ENCODE measurements at places on chromosomes 11 and 22.
A peak's percentile ranks its signal among the peaks of the same experiment; 100 is the strongest.

DNA sequence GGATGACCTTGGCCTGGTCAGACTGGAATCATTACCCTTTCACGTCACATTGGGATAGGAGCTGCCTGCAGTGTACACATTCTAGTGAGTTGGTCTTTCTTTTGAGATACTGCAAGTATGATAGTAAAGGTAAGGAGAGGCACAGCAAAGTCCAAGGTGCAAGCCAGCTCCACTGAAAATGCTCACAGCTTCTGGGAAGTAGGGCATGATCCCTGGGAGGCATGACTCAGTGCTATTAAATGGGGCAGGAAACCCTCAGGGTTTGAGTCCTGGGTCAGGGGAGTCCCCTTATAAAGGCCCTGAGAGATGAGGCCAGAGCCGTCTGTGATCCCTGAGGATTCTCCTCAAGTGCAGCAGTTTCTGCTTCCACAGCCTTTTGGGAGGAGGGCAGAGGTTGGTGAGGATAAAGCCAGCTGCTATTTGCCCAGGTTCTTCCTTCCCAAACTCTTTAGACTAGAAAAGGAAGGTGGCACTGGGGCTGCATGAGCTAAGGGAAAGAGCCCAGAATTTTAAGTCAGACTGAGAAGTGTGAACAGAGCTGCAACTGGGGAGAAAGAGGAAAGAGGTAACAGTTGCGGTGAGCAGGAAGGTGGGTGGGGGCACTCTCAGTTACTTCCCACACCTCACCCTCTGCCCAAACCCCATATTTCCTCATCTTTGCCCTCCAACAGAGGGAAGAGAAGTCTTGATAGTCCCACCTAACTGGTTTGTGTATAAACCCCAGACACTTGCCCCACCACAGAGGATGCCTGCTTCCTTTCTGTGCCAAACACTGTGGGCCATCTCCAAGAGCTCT, 14.4 kb upstream of the OR52K1 start:
- DNase-seq, result no peak

GRCh38 chr22:28793976-28794584, 6.3 kb downstream of the XBP1 start:
- DNase-seq, result no peak

- no peak for DNase-seq
These were observed 636.0 kb upstream of the ANO5 start for GRCh38 chr11:21556926-21557325.

- no peak for DNase-seq
These were observed 3.5 kb downstream of the PLXNB2 start for GRCh38 chr22:50303848-50304527.

GRCh38 chr11:12121011-12121410, 10.6 kb downstream of the MICAL2 start:
- DNase-seq, result no peak

DNA sequence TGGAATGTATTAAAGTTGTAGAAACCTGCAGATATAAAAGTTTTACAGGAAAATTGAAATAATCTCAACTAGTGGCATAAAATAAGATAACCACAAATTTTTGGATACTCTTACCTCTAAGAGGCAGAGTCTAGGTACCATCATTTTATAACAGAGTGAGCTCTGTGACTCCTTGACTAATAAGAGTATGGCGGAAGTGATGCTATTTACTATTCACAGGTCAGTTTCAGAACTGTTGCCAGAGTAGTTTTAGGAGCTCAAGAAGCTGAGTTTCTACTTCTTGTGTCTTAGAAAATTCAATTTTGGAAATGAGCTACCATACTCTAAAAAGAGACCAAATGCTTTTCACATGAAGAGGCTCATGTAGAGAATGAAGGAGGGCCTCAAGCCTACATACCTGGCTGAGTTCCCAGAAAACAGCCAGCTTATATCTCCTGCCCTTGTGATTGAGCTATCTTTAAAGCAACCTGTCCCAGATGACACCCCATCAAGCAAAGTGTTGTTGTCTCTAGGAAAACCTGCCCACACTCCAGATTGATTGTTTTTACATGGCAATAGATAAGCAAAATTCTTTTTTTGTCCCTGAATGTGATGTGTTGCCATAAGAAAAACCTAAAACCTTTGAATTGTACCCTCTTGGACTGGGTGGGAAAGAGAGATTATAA, 712.8 kb upstream of the CNTN5 start:
- no peak for DNase-seq

DNA sequence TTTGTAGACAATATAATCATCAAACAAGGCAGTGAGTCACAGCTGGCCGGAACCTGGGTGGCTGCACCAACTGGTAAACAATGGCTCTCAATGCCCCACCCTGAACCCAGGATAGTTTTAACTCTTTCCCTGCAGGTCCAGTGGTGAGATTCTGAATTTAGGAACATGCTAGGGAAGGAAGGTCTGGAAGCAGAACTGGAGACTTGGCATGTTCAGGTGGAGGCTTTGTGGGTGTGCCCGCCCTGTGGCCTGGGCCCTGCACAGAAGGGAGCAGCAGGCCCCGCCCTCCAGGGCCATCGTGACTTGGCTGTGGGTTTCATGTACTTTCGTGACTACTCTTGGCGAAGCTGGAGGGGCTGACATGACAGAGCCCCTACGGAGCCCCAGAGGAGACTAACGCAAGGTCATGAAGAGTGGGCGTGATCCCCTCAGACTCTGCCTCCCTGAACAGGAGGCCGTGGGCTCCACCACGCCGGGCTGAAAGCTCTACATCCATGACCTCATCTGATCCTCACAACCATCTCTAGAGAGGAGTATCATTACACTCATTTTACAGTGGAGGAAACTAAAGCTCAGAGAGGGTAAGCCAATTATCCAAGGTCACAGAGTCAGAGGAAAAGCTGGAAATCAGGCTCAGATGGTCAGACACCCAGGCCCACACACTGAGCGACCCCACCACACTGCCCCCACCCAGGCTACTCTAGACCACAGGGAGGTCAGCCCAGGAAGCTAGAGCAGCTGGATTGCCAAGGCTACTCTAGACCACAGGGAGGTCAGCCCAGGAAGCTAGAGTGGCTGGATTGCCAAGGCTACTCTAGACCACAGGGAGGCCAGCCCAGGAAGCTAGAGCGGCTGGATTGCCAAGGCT, 27.3 kb downstream of the MAFF start:
- DNase-seq, result no peak

DNA sequence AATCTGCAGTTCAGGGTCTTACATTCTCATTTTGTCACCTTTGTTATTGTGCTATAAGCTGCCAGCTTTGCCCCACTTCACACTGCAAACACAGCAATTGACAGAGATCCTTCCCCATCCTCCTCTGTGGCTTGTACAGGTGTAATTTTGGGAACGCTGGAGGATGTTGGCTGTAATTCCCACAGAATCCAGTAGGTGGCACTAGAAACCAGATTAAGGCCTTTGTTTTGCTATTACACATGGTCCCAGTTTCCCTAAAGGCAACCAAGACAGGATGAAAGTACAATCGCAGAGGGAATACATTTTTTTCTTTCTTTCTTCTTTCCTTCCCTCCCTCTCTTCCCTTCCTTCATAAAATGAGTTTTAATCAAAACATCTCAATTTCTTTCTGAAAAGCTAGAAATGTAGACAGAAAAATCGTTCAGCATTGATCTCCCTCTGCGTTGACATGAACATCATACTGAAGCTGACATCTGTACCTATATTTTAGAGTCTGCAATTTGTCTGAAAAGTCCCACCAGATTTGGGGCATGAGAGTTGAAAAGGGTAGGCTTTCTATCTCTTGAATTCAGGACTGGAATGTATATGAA, 21.3 kb upstream of the NELL1 start:
- peak; percentile 70 for DNase-seq

DNA sequence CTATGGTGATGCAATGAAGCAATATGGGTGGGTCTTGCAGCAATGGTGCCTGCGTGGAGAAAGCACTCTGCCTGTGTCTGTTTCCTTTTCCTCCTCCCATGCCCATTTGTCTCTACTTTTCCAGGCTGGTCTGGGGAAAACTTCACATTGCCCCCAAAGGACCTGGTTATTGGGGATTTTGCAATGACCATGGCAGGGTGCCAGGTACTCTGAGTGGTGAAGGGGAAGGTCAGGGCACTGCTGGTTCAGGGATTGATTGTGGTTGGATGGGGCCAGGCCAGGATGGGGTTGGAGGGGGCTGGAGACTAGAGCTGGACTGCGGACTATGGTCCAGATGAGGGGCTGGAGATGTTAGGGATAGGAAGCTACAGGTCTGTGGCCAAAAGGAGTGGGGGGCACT, 92.1 kb downstream of the INSC start:
- DNase-seq, result no peak

GRCh38 chr11:819943-820649, 1.4 kb downstream of the PNPLA2 start:
- DNase-seq, result peak; percentile 66

DNA sequence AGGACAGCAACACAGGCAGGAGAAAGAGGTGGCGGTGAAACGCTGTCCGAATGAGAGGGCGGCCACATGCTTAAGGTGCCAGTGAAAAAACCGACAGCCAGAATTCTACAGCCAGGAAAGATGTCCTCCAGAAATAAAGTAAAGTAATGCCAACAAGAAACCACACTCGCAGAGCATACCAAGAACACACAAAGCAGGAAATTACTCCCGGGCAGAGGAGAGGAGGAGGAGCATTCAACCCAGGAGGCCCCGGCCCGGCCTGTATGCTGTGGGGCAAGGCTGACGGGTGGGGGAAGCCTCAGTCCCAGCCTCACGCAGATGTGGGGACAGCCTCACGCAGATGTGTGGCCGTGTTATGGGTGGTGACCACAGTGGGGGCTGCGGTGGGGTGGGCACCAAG, 28.0 kb downstream of the CHID1 start:
- no peak for DNase-seq

DNA sequence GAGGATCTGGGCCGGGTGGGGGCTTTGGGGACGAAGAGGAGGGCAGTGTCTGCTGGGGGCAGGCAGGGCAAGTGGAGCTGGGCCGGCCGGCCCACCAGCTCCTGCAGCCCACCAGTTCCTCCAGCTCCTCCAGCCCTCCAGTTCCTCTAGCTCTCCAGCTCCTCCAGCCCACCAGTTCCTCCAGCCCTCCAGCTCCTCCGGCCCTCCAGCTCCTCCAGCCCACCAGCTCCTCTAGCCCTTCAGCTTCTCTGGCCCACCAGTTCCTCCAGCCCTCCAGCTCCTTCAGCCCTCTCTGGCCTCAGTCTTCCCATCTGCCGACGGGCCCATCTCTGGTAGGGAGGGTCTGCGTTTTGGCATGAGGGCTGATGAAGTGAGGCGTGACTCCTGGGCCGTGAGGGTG, 9.2 kb upstream of the CCDC188 start:
- no peak for DNase-seq

DNA sequence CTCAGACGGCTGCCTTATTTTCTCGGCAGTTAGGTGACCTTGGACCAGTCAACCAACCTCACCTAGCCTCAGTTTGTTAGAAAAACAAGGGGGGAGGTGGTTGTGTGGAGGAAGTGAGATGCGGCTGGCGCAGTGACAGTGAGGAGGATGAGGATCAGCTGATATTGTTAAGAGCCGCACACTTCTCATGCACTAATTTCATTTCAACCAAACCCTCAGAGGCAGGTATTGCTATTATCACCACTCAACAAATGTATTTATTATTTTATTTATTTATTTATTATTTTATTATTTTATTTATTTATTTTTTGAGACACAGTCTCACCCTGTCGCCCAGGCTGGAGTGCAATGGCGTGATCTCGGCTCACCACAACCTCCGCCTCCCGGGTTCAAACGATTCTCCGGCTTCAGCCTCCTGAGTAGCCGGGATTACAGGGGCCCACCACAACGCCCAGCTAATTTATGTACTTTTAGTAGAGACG, 2.1 kb downstream of the LGALS1 start:
- no peak for DNase-seq

DNA sequence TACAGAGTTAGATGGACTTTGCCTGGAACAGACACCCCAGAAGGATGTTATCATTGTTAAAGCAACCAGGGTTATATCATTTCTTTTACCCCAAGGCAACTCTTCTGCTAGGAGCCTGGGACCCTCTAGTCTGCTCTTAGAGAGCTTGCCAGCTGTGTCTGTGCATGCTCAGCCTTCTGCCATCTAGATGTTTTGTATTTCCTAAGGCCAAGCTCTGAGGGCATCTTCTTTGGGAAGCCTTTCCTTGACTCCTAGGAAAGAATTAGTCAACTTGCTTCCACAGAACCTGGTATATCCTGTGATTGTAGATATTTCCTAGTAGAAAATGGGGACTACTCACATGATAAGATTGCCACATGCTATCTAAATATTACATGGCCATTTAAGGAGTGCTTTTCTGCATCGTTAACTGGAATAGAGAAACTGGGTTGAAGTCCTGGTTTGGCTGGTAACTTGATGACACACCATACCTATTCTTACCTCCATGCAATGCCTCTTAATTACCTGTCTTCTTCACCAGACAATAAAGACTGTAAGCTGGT, 87.6 kb downstream of the STIM1 start:
- no peak for DNase-seq

DNA sequence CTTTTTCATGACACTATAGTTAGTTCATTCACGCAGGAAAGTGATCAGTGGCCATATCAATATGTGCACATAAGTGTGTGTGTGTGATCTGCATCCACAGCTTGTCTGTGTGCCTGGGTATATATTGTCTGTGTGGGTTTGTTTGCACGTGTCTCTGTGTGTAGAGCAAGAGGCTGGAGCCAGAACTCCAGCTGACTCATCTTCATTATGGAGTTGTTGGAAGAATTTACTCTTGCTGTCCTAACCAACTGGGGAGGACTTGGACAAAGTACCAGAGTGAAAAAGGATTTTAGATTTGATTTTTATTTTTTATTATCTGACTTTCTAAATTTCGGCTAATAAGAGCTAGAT, 63.9 kb downstream of the TP53I11 start:
- DNase-seq, result no peak

- DNase-seq, result no peak
These were observed 72.2 kb downstream of the LARGE2 start for GRCh38 chr11:45994371-45995341.

- peak; percentile 2 for DNase-seq
These were observed 56.3 kb downstream of the CD82 start for GRCh38 chr11:44621784-44622183.

GRCh38 chr11:127247261-127247851, 246.8 kb upstream of the KIRREL3 start:
- no peak for DNase-seq

GRCh38 chr11:131449036-131450019, 78.9 kb downstream of the NTM start:
- DNase-seq, result no peak

DNA sequence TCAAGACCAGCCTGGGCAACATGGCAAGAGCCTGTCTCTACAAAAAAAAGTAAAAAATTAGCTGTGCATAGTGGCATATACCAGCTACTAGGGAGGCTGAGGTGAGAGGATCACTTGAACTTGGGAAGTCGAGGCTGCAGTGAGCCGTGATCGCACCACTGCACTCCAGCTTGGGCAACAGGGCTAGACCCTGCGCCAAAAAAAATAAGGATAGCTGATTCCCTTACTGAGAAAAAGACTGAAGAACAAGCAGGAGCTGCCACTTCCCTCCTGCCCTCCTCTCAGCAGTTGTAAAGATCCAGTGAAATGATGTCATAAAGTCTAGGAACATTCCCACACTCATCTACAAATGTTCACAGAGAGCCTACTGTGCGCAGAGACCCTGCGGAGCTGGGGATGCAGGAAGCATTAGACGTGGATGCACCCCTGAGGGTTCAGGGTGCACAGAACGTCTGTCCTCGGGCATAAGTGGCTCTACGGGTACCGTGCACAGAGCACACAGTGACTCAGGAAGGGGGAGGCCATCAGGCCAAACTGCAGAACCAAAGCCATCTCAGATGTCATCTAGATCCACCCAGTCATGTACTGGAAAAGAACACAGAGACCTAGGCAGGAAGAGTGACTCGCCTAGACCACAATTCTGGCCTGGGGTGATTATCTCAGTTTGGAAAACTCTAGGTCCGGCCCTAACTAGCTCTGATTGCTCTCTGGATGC, 11.7 kb downstream of the SEC14L2 start:
- DNase-seq, result no peak

All from endothelial cell (in vitro differentiated cells).